Occipital lobe (tissue), 3 donors: ENCODE measurements at places on chromosomes 11 and 22. TPM values are rescaled to one million over a fixed set of nuclear protein-coding genes. Genes with fewer than 3 reads are reported as not detected.

The OR56A5 gene
- not detected for total RNA-seq

The TRIM48 gene
- total RNA-seq = not detected

The TESMIN gene
- total RNA-seq = 0.94 TPM

The ANGPTL5 gene
- total RNA-seq = 0.62 TPM

The CSRP3 gene
- 0.31 TPM for total RNA-seq

The PLEKHA7 gene
- 5.5 TPM for total RNA-seq

The PNPLA5 gene
- total RNA-seq = not detected

The AIP gene
- 66.8 TPM for total RNA-seq

The OR10A2 gene
- total RNA-seq = not detected

The DAGLA gene
- 5.5 TPM for total RNA-seq

The SLC25A22 gene
- total RNA-seq = 15.0 TPM

The HTATIP2 gene
- 6.1 TPM for total RNA-seq

The ANKK1 gene
- total RNA-seq = not detected

DNA sequence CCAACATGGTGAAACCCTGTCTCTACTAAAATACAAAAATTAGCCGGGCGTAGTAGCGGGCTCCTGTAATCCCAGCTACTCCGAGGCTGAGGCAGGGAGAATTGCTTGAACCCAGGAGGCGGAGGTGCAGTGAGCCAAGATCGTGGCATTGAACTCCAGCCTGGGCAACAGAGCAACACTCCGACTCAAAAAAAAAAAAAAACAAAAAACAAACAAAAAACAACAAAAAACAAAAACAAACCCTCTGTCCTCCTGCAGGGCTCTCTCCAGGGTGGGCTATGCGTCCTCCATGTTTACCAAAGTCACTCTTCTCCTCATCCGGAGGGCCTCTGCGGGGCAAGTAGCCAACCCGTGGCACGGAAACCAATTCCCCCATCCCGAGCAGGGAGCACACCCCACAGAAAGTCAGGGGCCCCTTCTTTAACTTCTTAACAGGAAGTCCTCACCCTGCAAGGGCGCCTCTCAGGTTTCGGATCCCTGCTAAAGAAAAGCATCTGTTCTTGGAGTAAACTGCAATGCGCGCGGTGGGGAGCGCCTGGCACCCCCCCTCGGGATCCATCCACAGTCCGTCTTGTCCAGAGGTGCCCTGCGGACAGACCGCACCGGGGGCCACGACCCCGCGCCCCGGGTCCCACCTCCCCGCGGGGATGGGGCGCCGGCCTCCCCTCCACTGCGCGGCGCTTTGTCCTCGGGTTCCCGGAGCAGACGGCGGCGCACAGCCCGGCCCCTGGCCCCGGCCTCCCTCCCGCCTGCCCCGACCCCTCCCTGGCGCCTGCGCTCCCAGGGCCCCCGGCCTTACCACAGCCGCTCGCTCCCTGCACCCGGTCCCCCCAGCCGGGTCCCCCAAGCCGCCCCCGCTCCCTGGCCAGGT lies 712 bp downstream of the CERK start:
- DNase-seq = no peak

- DNase-seq = no peak
These were observed 123.6 kb downstream of the MN1 start for GRCh38 chr22:27677905-27678458.

GRCh38 chr11:91293119-91293518 lies 931.5 kb upstream of the FAT3 start:
- DNase-seq = no peak

DNA sequence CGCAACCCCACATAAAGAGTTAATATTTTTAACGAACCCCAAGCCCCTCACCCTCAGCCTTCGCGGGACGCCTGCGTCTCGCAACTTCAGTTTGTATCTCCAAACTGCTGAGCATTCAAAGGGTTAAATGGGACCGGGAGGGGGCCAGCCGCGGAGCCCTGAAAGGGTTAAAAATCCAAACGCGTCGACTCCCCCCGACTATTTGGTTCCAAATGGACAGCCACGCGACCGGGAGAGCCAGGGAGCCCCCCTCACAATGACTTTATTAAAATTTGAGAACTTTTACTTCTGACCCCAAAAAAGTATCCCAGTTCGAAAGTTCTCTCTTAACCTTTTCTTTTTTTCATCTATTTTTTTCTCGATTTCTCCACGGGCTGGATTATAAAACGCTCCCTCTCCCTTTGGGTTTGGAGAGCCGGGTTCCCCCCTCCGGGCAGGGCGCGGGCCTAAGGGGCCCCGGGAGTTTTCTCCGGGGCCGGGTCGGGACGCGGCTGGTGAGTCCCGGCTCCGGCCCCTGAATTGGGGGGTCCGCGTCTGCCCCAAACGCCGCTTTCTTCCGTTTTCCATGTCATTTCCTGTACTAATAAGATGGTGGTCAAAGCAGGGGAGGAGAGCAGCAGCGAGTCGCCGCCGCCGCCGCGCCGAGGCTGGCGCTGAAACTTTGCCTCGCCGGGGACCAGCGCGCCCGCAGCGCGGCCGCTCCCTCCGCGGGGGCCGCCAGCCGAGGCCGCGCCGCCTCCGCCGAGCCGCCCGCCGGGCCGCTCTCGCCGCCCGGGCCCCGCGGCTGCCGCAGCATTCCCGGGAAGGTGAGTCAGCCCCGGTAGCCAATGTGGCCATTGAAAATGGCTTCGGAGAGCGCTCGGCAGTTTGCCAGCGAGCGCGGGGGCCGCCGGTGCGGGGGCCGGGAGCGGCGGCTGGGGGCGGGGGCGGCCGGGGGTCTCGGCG lies at the start of gene PRDM11:
Gene PRDM11, plus strand, starts transcription at position 568 of the 945 bp plus-strand sequence. CDS start 35,128 bp downstream, outside the sequence.
- DNase-seq = no peak

- DNase-seq = no peak
These were observed 595.3 kb upstream of the CCDC90B start for GRCh38 chr11:83881428-83881827.

DNA sequence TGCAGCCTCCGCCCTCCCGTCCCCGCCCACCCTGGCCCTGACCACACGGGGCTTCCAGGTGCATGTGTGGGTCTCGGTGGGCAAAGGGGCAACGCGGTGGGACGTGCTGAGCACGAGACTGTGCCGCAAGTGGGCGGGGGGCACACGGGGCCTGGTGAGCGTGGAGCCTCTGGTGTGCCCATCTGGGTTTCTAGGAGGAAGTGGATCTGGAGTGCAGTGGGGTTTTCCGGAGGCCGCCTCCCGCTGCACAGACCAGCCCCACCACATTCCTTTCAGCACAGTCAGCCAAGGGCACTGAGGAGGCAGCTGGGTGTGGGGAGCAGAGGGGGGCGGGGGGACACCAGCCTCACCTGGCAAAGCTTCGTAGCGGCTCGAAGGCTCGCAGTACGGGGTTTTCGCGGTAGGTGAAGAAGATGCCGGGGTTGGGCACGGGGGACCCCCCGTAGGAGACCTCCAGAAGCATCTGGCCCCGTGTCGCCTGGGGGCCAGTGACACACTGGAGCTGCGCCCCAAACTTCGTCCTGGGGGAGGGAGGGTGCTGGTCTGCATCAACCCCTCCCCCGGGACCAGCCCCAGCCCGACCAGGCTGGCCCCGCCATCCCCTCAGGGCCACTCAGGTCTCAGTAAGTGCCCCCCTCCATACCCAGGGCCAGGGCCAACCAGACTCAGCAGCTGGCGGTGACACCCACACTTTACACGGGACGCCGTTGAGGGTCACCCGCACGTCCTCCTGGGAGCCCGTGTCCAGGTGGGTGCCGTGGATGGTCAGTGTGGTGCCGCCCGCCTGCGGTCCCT lies 12.4 kb upstream of the MAPK11 start:
- no peak for DNase-seq

- DNase-seq = no peak
These were observed 7.7 kb downstream of the UBASH3B start for GRCh38 chr11:122663056-122663740.

DNA sequence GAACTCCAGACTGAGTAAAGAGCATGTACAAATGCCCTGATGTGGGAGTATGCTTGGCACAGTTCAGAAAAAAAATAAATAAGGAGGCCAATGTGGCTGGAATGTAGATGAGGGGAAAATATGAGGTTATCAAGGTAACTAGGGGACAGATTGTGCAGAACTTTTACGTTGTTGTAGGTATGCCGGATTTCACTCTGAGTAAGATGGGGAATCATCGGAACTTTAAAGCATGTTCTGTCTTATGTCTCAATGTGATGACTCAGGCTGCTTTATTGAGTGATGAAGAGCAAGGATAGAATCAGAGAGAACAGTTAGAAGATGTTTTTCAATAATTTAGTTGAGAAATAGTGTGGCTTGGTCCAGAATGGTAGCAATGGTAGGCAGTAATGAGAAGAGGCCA lies 130.4 kb downstream of the C11orf87 start:
- no peak for DNase-seq

- DNase-seq = no peak
These were observed 30.9 kb upstream of the NNMT start for GRCh38 chr11:114265122-114265878.

- DNase-seq = no peak
These were observed 5.5 kb upstream of the IGF2 start for GRCh38 chr11:2144544-2145248.

DNA sequence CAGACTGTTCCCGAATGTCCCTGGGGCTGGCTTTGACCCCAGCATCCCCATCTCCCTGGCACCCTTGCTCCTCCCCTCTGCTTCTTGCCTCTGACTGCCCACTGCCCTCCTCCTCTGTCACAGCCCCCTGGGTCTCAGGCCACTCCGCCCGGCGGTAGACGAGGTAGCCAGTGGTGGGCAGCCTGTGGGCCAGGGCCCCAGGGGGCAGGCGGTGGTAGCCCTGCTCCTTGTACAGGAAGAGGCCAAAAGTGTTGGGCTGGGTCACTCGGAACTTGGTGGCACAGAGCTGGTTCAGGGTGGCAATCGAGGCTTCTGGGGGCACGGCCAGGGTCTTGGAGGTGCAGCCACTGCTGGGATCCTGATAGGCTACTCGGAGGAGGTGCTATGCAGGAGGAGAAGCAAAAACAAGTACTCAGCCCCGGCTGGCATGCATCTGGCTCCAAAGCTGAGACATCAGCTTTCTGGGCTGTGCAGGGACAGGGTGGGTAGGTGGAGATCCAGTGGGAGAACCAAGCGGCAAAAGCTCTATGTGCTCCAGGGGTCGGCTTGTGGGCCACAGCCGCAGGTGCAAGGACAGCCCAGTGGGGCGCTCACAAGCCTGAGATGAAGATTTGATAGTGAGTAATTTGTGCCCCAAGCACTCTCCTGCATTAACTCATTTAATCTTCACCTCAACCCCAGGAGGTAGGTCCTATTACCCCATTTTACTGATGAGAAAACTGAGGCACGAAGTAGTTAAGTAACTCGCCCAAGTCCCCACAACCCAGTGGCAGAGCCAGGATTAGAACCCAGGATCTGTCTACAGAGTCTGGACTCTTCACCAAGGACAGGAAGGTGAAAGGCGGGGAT lies 3.6 kb downstream of the RIN1 start:
- DNase-seq = no peak

DNA sequence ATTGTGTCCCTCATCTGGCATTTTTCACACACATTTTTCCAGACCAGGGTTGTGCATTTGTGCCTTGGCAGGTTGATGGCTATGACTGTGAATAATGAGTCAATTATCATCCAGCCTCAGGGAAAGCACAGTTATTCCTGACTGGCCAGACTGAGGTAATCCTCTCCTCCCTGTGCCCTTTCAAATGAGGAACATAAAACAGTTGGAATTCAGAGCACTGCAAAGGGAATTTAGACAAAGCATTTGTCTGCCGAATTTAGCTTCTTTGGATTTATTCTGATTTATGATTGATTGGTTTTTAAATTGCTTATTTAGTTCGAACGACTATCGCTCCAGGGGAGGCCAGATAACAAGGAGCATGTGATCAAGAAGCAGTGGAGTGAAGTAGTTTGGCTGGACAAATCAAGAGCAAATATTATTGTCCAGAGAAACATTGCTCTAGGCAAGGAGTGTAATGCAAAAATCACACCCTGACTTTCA lies 30.8 kb upstream of the RAG2 start:
- no peak for DNase-seq

GRCh38 chr11:126140201-126140925 lies 71.1 kb downstream of the RPUSD4 start:
- DNase-seq = no peak

DNA sequence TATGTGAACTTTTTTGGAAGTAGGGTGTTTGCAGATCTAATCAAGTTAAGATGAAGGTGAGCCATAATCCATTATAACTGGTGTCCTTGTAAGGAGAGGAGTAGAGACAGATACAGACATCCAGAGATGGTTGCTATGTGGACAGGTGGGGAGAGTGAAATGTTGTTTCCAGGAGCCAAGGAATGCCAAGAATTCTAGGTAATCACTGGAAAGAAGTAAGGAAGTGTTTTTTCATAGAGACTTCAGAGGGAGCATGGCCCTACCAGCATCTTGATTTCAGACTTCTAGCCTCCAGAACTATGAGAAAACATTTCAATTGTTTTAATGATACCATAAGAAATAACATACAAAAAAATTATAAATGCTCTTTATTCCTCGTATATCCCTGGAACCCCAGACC lies 320.5 kb upstream of the ANO3 start:
- DNase-seq = no peak

GRCh38 chr22:26777156-26777801 lies 119.9 kb downstream of the MIAT start:
- no peak for DNase-seq

DNA sequence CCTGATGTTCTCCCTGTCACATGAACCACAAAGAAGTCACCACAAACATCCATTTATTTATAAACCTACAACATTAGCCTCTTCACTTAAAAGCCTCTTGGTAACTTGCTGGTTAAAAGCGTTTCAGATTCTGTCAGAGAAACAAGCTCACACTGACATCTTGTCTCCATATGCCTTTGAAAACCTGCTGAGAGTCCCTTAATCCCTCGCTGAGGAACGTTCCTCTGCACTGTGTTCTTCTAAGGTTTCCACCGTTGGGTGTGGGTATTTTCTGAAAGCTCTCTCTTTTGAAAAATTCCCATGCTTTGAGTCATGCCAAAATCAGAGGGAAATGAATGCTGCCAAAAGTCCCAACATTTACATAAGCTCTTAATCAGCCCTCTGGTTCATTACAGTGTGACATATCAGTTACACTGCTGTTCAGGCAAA lies 149.8 kb downstream of the CCDC34 start:
- no peak for DNase-seq

DNA sequence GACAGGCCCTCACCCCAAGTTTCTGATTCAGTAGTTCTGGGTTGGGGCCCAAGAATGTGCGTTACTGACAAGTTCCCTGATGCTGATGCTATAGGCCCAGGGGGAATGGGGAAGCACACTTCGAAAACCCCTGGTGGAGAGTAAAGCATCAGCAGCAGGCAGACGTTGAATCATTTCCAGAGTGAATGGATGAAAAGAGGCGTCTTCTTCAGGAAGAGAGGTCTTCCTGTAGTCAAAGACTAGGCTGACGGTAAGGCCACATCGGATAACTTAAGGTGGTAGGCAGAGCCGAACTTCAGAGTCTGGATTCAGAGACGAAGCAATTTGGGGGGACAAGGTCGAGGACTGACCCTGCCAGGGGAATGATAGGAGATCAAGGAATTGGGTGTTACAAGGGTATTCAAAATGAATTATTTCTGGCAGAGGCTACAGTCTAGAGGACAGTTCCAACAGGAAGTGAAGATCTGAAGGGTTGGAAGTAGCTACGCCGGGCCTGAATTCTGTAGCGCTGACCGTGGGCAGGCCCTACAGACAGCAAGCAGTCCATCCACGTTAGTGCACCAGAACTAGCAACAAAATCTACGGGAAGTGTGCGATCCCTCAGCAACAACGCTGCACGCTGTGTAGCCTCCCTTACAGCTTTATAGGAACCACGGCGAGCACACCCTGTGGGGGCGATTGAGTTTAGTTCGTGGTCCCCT lies 862 bp upstream of the CENATAC start:
- no peak for DNase-seq

GRCh38 chr22:26127126-26127525 lies 42.1 kb upstream of the SEZ6L start:
- DNase-seq = no peak

- DNase-seq = no peak
These were observed 6.7 kb upstream of the ZDHHC13 start for GRCh38 chr11:19110295-19110694.

GRCh38 chr11:83666149-83666548 lies 380.0 kb upstream of the CCDC90B start:
- DNase-seq = no peak
